Cortex of kidney (tissue), 1 donor: ENCODE measurements at places on chromosomes 6 and 20.

DNA sequence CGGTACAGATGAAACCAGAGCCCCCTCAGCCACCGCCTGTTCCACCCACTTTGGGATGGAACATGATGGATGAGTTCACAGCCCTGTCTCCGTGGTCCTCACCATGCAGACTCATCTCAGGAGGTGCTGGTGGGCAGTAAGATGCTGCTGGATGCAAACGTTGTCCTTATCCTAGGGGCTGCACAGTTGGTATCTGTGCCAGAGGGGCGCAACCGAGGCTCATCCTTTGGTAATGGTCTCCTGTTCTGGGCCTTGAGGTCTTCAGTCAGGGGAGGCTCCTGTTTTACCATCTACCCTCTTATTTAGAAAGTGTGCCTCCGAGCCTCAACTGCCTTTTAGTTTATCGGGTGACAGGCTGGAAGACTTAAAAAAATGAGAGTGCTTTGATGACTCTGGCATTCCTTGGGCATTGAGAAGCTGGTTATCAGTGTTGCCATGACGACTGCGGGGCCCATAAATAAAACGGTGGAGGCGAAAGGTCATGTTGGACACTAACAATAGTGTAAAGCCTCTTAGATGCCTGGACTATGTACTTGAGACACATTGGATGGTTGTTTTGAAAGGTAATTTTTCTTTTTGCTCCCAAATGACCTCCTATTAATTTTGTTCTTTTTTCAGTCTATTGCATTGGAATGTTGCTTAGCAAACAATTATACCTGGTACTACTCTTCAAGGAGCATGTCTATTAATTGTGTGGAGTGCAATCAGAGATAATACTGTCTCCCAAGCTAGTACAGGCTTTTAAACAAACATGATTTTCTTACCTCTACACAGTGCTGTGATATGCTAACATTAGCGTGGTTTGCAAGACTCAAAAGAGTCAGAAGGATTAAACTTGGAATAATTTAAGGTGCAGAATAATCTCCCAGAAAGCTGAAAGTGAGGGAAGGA lies 74.2 kb upstream of the DSP start:
- DNase-seq: no peak

DNA sequence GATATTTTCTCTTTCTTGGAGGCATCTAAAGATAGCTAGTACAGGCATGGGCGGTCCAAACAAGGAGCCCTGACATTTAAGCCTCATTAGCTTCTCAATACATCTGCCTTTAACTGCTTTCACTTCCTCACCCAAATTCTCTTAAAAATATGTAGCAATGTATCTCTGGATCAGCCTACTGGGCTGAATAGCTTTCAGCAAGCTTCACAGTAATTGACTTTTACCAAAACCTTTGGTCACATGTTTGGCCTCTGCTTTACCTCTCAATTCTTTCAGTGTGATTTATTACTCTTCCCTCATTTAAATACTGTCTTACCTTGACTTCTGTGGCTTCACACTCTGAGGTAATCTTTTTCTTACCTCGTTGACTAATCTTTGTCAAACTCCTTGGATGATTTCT lies 1618.1 kb downstream of the GRIK2 start:
- no peak for DNase-seq

DNA sequence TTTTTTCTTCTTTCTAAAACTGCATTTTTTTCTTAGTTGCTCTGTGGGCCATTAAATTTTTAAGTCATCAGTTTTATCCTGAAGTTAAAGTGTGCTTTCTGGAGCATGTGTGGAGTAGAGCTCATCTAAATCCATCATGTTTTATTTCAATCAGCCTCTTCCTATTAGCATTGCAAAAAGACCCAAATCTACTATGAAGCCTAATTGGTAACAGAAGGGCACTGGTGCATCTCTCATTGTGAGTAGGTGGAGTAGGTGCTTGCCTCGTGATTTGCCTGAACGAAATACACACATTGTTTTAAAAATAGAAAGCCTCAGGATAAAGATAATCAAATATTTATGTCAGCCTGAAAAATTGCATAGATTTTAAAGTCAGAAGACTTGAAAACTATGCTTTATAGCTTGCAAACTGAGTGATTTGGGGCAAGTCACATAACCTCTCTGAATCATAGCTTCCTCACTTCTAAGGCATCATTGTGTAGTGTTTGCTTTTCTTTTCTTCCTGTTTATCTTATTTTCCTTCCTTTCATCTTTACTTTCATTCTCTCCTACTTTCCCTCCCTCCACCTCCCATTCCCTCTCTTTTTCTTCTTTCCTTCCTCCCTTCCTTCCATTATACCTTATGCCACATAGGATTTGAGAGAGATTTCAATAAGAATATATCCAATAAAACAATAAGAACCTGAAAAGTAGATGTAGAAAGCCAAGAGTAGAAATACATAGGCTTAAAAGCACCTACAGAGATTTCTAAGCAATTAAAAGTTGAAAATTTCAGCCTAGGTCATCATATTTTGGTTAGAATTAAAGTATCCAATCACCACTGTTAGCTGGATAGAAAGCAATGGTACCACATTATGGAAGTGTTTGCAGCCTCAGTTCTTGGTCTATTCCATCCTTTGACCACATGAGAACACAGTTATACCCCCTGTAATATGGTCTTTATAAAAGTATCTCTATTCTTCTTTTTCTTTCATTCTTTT lies 49.6 kb upstream of the RNF146 start:
- no peak for DNase-seq

- DNase-seq: no peak
Observed at GRCh38 chr6:968791-969190, 275.9 kb upstream of the EXOC2 start.

DNA sequence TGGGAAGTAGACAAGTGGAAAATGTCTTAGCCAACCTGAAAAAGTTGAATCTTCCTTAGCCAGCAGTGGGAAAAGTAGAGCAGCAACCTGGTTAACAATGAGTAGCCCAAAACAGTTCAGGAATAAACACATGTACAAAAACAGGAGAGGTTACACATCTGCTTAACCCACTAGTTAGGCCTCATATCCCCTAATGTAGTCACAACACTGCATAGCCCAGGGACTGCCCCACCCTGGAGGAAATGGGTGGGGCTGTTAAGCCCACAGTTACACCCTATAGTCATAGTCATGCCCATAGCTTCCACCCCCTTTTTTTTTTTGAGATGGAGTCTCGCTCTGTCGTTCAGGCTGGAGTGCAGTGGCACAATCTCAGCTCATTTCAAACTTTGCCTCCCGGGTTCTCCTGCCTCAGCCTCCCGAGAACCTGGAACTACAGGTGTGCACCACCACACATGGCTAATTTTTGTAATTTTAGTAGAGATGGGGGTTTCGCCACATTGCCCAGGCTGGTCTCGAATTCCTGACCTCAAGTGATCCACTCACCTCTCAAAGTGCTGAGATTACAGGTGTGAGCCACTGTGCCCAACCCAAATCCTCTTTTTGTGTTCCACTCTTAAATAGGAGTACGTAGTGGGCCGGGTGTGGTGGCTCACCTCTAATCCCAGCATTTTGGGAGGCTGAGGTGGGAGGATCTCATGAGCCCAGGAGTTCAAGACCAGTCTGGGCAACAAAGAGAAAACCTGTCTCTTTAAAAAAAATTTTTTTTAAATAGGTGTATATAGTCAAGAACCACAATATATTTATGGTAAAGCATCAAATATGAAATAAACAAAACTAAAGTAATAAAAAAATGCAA lies 24.5 kb downstream of the ILRUN start:
- DNase-seq: no peak

GRCh38 chr20:38723848-38724625 lies at the start of gene SLC32A1:
Gene SLC32A1, plus strand, starts transcription at chr20:38724486. Its CDS starts 239 bp downstream, at chr20:38724725.
- no peak for DNase-seq

DNA sequence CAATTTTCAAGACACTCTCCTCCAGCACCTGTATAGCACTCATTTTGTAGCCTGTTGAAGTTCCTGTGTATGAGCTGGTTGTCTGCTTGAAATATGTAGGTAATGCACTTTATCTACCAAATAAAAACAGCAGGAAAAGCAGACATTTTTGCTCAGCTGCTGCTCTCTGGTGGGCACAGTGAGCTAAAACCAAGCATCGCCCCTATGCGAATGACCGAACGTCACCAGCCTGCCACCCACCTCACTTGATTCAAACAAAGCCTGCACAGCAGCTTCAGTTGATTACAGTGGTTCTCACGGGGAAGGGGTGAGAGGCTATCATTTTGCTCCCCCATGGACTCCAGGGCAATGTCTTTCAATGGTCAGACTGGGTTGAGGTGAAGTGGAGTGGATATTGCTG lies 185.7 kb downstream of the SASH1 start:
- no peak for DNase-seq

DNA sequence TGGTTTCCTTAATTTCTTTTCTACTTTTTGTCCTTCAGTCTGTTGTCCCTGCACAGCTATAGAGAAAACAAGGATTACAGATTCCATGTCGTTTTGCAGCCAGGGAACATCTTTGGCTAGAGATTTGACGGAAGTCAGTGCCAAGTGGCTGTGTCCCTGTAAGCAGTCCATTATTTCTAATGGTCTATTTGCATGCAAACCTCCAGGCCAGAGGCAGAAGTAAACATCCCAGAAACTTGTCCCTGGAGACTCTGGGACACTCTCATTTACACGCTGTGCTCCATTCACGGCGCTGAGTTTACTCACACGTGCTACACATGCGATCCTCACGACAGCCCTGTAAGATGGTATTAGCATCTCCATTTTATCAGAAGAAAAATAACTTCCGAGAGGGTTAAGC lies 355.5 kb downstream of the PRKN start:
- no peak for DNase-seq
